ENCODE measurements at places on chromosomes 6 and 20.

DNA sequence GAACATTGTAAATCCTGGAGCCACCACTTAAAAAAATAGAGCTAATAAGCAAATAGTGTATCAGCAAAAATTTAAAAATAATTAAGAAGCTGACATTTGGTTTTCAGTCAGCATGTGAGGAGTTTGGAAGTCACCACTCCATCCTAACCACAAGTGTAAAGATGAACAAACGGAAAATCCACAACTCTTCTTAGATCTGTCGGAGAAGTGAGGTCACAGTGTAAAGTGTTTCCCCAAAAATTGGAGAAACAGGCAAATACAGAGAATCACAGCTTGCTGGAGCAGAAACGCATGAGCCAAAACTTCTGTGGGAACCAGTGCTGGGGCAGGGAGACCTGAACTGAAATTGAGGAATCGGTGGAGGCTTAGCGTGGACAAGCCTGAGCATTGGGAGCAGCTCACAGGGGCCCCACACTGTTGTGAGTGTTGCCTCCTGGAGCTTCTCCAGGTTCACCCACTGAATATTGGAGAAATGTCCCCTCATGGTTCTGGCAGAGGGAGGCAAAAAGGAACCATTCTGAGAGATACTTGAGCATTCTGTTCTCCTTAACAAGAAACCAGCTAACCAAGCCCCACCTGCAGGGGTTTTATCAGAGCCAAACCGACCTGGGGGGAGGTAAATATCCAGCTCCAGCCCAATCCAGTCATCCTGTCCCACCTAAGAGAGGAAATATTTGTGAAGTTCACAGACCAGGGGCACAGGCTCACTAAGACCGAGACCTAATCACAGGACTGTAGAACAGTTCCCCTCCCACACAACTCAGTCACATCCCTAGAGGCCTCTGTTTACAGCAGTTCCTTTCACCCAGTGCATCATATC, 192.0 kb downstream of the ERMARD start:
- no peak for DNase-seq

- no peak for DNase-seq
Measured at GRCh38 chr20:47989957-47990356, 204.7 kb upstream of the SULF2 start.

GRCh38 chr20:33459599-33459998, 16.0 kb upstream of the SNTA1 start:
- no peak for DNase-seq

GRCh38 chr6:107132330-107132954, 17.1 kb upstream of the BEND3 start:
- DNase-seq = no peak

DNA sequence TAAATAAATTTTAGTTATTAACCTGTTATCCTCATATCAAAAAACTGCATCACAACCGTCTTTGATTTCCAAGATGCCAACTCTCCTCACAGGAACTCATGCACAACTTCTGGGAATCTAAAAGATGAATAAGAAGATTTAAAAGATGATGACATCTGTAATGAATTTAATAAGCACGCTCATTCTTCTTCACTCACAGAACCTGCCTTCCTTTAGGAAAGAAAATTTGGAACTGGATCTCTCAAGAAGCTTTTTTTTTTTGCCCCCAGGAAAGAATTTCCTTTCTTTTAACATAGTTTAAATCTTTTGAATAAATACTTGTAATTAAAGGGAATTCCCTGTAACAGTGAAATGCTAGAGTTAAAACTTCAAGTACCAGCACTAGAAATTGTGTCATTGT, 161.5 kb downstream of the HIVEP2 start:
- no peak for DNase-seq

GRCh38 chr20:12207875-12208274, 290.2 kb downstream of the BTBD3 start:
- no peak for DNase-seq

- DNase-seq = no peak
Measured at GRCh38 chr6:147892476-147892875, 384.0 kb downstream of the SAMD5 start.

DNA sequence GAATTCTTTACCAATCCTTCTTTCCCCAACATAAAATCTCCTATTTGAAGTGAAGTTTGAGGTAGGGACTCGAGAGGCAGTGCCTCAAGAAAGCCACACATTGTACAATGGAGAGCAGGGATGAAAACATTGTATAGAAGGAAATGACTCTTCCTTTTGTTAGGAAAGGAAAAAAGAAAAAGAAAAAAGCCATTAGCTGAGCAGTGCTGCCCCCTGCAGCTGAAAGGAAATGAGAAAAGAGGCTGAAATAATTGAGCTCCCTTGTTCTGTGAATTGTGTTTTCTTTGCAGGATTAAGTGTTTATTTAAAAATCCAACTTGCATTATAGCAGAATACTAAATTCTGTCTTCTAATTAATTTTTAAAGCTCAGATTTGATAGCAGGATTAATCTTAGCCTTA, 162.9 kb upstream of the SASH1 start:
- DNase-seq = no peak
